ENCODE measurements at places on chromosomes 5 and 9.

DNA sequence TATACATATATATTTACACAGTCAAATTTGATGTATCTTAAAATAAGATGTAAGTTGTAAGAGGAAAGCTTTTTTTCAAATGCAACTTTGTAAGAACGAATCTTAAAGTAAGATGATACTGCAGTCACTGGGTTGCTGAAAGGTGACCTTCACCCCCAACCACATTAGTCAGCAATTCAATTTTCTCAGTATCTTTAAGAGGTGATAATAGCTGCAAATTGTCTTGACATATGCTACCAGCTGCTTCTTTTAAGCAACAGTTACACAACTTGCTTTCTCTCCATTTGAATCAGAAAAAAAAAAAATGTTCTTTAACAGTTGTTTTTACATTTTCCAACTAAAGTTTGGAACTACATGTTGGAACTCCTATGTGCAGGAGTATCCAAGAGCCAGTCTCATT lies 246.6 kb upstream of the CCNG1 start:
- no peak for DNase-seq

- DNase-seq, result no peak
Measured at GRCh38 chr5:65190328-65191053, 291.2 kb downstream of the ADAMTS6 start.

- DNase-seq, result no peak
Measured at GRCh38 chr9:71112866-71113265, 8.6 kb downstream of the TRPM3 start.

- no peak for DNase-seq
Measured at GRCh38 chr9:18472435-18472834, 1.5 kb upstream of the ADAMTSL1 start.

DNA sequence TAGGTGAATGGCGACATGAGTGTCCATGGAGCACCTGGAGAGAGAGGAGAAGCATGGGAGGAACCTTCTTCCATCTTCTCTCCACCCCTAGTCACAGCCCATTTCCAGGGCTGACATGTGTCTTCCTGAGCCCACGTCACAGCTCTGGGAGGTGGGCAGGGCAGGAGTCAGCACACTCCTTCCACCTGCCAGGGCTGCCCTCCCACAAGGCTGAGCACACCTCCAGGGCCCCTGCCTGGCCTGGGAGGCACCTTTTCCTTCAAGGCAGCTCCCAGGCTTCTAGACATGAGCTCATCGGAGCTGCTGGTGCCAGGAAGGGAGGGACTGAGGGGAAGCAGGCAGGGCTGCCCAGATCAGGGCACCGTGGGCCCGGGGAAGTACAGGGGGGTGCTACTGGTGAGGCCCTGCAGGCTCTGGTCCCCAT lies 13.6 kb upstream of the SYNPO start:
- DNase-seq, result no peak

DNA sequence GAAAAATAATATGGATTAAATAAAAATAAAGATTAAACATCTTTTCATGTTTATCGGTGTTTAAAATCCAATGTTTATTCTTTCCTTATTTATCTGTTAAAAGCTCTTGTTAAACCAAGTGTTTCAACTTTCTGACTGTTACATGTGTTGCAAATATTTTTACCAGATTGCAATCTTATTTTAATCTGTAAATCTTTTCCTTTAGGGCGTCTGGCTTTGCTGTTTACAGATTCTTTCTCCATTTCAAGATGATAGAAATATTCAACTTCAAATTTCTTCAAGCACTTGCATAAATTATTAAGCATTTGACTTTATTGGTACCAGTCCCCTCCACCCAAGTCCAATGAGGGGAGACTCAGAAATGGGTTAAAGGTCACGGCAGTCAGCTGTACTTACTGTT lies 16.9 kb upstream of the ABCA1 start:
- DNase-seq, result no peak

- DNase-seq, result no peak
Measured at GRCh38 chr9:20603524-20604268, 18.6 kb downstream of the MLLT3 start.

DNA sequence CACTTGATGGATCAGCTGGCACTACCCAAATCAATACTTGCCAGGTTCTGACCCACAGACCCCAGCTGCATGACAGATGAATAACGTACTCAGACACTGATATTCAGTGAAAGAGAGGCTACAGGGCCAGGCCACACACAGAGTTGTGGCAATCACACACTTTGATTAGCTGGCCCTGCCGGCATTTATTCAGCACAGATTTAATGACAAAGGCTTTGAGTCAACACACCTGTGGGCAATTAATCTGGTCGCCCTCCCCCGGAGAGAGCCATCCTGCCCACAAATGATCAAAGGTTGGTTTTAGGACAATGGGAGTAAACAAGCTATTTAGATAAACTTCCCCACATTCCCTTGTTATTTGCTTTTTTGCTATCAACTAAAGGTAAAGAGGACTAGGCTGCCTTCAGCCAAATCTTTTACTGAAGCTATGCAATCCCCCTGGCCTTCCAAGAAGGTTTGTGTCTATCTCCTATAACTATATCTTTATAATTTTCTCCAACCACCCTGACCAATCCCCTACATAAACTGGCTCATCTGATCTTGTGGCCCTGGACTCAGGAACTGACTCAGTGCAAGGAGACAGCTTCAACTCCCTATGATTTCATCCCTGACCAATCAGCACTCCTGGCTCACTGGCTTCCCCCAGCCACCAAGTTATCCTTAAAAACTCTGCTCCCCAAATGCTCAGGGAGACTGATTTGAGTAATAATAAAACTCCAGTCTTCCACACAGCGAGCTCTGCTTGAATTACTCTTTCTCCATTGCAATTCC lies 12.7 kb upstream of the TRIM32 start:
- no peak for DNase-seq

- no peak for DNase-seq
Measured at GRCh38 chr9:83367326-83367725, 170.9 kb downstream of the FRMD3 start.

- DNase-seq, result no peak
Measured at GRCh38 chr5:117649821-117650220, 1075.2 kb upstream of the SEMA6A start.

DNA sequence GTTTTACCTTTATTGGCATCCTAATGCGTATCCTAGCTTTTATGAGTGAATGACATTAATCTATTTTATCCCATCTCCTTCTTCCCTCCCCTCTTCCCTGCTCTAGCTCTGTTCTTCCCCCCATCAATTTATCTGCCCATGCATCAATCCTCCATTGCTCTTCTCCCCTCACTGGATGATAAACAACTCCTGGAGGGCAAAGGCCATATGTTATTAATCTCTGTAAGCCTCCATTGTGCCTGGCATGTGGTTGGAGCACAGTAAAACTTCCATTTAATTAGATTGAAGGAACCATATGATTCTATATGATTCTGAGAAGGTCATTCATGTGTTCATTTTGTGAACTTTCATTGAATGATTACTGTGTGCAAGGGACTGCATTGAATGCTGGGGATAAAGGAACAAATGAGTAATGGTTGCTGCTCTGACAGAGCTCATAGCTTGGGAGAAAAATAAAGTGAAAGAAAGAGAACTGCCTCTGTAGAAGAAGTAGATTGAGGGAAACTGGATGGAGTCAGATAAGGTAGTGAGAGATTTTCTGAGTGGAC lies 85.0 kb downstream of the MEGF10 start:
- DNase-seq, result no peak

DNA sequence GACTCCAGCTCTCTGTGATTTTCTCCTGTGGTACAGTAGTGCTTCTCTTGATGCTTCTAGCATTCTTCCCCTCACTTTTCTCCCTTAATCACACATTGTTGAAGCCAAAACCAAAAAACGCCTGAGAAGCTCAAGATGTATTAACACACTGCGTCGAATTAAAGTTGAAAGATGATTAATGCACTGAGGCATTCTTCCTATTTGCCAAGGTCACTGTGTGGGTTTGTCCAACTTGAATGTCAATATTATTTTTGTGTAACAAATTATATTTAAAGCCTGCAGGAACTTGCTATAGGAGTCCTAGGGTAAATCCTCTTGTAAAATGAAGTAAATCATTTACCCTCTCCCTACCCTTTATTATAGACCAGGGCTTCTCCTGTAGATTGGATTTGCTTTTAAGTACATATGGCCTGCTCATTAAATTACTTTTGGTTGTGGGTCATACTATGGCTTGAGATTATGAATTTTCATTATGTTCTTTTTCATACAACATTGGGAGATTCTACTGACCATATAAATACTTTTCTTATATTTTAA lies 68.1 kb downstream of the GDA start:
- DNase-seq, result no peak

DNA sequence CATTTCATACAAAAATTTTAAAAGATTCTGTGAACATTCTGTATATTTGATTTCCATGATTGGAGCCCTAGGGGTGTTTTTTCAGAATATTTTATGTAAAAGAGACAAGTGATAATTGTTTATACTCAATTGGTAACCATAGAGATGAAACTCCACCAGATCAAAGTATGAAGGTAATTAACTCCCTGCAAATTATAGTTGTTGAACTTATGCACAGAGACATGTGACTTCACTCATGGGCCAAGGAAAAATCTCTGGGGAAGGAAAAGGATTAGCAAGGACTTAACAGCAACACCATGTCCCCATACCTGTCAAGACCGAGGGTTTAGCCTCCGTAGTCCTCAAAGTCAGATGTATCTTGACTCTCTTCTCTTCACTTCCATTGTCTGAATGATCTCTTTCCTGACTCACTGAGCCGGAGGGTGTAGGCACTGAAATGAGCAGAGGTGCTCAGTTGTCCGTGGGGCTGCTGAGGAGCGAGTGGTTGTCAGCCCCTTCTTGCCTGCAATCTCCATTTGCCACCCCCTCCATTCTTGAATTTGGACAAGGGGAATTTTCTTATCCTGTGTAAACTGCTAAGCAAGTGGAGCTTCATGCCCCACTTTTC lies 17.5 kb upstream of the CXCL14 start:
- no peak for DNase-seq

DNA sequence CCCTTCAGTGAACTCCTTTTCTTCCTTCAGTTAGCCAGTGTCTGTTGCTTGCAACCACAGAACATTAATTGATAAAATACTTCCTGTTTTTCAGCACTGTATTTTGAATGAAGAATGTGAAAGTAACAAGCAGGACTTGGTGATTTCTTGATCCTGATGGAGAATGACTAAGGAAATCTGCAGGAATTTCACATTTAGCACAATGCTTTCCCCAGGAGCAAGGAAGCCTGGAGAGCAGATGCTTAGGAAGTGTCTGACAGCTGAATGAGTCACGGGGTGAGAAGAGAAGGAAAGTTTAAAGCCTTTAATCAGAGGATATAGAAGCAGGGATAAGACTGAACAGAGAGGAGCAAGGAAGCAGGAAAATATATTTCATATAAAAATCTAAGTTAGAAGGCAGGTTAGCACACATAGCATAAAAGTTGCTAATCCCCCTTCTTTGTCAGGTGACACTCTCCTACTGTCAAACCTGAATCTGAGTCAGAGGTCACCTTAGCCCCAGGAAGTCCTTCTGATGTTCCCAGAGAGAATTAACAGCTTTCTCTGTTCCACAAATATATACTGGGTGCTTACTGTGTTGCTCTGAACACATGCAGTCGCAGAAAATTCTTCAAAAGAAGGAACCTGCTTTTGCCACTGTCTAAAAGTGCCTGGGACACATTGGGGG lies 59.7 kb downstream of the GNA14 start:
- no peak for DNase-seq

Measured in activated CD8-positive, alpha-beta memory T cell treated with anti-CD3 and anti-CD28 coated beads, Interleukin-2, amount 10 ng/mL, durations not matched to agents 7 days and 5 days (primary cell).